ENCODE measurements at places on chromosomes 11 and 22. TPM values are rescaled to one million over a fixed set of nuclear protein-coding genes. Genes with fewer than 3 reads are reported as not detected.

POLR2F gene
- 126 TPM for polyA plus RNA-seq

NAALAD2 gene
- polyA plus RNA-seq = not detected

BANF1 gene
- polyA plus RNA-seq = 113 TPM

TREH gene
- 1.4 TPM for polyA plus RNA-seq

PHLDA2 gene
- polyA plus RNA-seq = 33.0 TPM

OR52N4 gene
- 0.60 TPM for polyA plus RNA-seq

OR6A2 gene
- polyA plus RNA-seq = 0.06 TPM

GGTLC3 gene
- not detected for polyA plus RNA-seq

CTSF gene
- polyA plus RNA-seq = 3.5 TPM

GAL3ST3 gene
- polyA plus RNA-seq = 0.04 TPM

CALCA gene
- polyA plus RNA-seq = not detected
